Diencephalon (tissue), 1 donor: ENCODE measurements at places on chromosomes 3 and 15. TPM values are rescaled to one million over a fixed set of nuclear protein-coding genes. Genes with fewer than 3 reads are reported as not detected.

The AGBL1 gene
- total RNA-seq, result 3.0 TPM

The SUCNR1 gene
- 1.4 TPM for total RNA-seq

The OIP5 gene
- total RNA-seq, result 3.9 TPM

The PIF1 gene
- total RNA-seq, result 2.3 TPM

The TGM5 gene
- not detected for total RNA-seq

The IL17RB gene
- 9.0 TPM for total RNA-seq

The HTR3E gene
- total RNA-seq, result not detected

The FETUB gene
- total RNA-seq, result not detected

The FES gene
- 6.0 TPM for total RNA-seq

The CLDN16 gene
- 0.46 TPM for total RNA-seq

The CAND2 gene
- 16.8 TPM for total RNA-seq

The SAXO2 gene
- 14.8 TPM for total RNA-seq

The SCAANT1 gene
- not detected for total RNA-seq

The SEMA3G gene
- 4.4 TPM for total RNA-seq

The FSIP1 gene
- 22.6 TPM for total RNA-seq

The TM6SF1 gene
- total RNA-seq, result 5.8 TPM

The EFCAB12 gene
- total RNA-seq, result 0.92 TPM

The PP2D1 gene
- total RNA-seq, result not detected

The IL17RE gene
- 1.4 TPM for total RNA-seq

The CCR3 gene
- not detected for total RNA-seq

The SPINT1 gene
- 6.9 TPM for total RNA-seq
